H4 (cell line): ENCODE measurements at places on chromosomes 1 and 21. TPM values are rescaled to one million over a fixed set of nuclear protein-coding genes. Genes with fewer than 3 reads are reported as not detected.
A peak's percentile ranks its signal among the peaks of the same experiment; 100 is the strongest.

DNA sequence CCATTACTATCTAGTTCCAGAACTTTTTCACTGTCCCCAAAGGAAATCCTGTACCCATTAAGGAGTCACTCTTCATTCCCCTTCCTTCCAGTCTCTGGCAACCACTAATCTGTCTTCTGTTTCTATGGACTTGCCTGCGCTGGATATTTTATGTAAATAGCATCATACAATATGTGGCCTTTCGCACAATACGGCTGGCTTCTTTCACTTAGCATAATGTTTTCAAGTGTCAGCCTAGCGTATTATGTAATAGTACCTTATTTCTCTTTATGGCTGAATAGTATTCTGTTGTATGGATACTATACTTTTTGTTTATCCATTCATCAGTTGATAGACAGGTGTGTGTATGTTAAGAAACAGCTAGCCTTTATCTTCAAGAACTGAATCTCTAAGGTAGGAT lies 14.3 kb downstream of the ATF3 start:
- no peak for DNase-seq

DNA sequence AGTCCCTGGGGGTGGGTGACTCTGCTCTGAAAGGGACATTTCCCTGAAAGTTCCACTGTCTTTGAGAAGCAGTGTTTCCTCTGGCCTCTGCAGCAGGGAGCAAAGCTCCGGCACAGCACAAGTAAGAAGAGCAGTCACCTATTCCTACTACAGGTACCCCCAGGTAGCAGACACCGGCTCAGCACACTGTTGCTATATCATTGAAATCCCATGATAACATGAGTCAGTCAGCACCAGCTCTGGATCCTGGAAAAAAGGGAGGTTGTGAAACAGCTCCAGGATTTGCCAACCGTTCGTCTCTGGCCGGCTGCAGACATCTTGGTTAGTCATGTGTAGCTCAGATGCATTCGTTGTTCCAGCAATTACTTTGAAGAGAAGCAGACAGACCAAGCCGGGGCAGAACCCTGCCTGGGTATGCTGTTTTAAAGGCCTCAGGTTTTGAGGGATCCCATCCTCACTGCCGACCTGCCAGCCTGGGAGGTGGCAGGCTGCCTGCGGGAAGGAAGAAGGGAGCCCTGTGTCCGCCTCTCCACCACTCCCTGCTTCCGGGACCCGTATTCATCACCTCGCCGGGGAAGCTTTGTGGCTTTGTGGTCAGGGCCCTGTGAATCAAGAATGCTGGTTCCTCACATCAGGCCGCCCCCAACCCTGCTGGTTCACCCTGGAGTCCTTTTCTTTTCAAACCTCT lies 139.2 kb downstream of the CLIC6 start:
- peak; percentile 92 for DNase-seq

GRCh38 chr1:214303141-214303930 lies 22.4 kb downstream of the SMYD2 start:
- DNase-seq = no peak

DNA sequence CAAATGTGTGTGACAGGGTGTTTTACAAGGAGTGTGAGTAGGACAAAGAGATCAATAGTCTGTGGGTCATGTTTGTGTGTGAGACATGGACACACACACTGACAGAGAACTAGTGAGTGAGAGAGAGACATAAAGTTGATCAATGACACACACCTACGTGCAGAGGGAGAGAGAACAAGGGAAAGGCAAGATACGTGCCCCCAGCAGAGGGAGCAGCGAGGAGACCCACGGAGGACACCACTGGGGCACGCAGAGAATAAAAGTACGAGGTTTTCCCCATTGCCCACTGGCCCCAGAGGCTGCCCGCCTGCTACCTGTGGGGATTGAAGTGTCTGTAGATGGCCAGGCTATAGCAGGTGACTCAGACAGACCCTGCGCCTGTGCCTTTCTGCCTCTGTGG lies 130.2 kb upstream of the CSF3R start:
- DNase-seq = no peak

The ZNF669 gene
- total RNA-seq = 11.3 and 11.8 TPM in 2 replicates

- DNase-seq = no peak
Observed at GRCh38 chr1:176701151-176701866, 238.3 kb downstream of the PAPPA2 start.

DNA sequence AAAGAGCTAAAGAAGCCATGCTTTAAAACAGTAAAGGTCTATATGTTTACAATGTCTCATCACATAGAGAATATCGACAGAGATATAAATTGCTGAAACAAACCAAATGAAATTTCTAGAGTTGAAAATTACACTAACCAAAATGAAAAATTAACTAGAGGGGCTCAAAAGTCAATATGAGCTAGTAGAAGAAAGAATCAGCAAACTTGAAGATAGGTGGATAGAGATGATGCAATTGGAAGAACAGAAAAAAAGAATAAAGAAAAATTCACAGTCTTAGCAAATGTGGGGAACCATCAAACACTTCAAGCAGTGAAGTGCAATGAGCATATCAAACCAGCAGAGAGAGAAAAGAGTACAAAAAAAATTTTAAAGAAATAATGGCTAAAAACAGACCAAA lies 24.1 kb upstream of the DSCAM start:
- no peak for DNase-seq
